ENCODE measurements at places on chromosomes 4 and X.
A peak's percentile ranks its signal among the peaks of the same experiment; 100 is the strongest.

GRCh38 chr4:71009890-71010588 lies 16.6 kb downstream of the DCK start:
- DNase-seq = peak; percentile 15

- DNase-seq = no peak
These were observed 163.9 kb upstream of the SLC7A11 start for GRCh38 chr4:138405934-138406567.

DNA sequence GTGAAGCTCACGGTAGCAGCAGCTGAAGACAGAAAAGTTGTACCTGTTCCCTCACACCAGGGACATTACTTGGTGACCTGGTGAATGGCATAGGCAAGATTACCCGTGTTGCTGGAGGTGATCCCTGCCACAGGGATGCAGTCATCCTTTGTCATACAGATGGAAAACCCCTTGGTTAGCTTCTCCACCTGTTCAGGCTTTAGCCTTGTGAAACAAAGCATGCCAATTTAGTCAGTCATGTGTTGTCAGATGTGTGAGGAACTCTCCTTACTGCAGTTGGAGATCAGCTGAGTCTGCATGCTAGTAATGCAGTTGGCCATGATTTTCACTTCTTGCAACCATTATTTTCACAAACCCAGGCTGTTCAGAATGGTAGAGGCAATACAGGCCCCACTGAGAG lies 41.0 kb downstream of the AMELX start:
- DNase-seq = no peak

GRCh38 chr4:156378033-156378665 lies 424.5 kb upstream of the CTSO start:
- no peak for DNase-seq

- no peak for DNase-seq
These were observed 86.0 kb downstream of the FUNDC1 start for GRCh38 chrX:44456685-44457084.
